ENCODE measurements at places on chromosomes 7 and 10.

DNA sequence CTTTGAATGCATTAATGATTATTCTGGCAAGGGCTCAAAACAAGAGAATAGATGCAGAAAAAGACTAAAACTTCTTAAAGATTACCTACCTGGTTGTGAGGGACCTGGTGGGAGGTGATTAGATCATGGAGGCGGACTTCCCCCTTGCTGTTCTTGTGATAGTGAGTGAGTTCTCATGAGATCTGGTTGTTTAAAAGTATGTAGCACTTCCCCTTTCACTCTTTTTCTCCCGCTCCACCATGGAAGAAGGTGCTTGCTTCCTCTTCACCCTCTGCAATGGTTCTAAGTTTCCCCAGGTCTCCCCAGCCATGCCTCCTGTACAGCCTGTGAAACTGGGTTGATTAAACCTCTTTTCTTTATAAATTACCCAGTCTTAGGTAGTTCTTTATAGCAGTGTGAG is 226.6 kb downstream of the ARHGAP12 start:
- DNase-seq = no peak

- no peak for DNase-seq
These were observed 190.4 kb downstream of the GPR37 start for GRCh38 chr7:124575176-124575575.

DNA sequence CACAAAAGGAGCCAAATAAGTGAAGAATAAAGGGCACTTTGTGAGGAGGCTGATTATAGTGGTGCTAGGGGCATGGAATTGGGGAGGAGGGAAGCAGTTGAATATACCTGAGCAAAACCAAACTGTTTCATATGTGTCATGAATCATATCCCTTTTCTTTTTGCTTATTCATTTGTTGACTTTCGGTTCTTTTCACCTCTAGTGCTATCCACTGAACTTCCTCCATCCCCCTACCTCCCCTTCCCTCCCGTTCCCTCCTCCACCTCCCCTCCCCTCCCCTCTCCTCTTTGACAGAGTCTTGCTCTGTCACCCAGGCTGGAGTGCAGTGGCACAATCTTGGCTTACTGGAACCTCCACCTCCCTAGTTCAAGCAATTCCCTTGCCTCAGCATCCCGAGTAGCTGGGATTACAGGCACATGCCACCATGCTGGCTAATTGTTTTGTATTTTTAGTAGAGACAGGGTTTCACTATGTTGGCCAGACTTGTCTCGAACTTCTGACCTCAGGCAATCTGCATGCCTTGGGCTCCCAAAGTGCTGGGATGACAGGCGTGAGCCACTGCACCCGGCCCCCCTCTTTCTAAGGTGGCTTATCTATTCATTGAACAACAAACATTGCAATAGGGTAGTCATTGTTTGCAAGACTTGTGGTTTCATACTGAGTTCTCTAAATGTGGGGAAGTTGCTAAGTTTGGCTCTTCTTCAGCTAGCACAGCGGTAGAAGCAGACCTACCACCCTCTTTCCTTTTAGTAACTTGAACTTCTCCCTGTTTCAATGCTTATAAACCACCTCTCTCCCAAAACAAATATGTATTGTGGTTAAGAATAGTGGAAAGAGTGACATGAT is 150.4 kb upstream of the PRPS1L1 start:
- DNase-seq = no peak

- no peak for DNase-seq
These were observed 255.1 kb downstream of the DOCK4 start for GRCh38 chr7:111951052-111951451.

GRCh38 chr7:5507013-5507412 is 83.4 kb upstream of the TNRC18 start:
- DNase-seq = no peak

- no peak for DNase-seq
These were observed 111.5 kb downstream of the PLXNA4 start for GRCh38 chr7:132464740-132465139.

GRCh38 chr7:12569673-12570072 is 847 bp upstream of the SCIN start:
- DNase-seq = no peak

All from cortex of kidney (tissue), 1 donor.